ENCODE measurements at places on chromosomes 5 and 9.

DNA sequence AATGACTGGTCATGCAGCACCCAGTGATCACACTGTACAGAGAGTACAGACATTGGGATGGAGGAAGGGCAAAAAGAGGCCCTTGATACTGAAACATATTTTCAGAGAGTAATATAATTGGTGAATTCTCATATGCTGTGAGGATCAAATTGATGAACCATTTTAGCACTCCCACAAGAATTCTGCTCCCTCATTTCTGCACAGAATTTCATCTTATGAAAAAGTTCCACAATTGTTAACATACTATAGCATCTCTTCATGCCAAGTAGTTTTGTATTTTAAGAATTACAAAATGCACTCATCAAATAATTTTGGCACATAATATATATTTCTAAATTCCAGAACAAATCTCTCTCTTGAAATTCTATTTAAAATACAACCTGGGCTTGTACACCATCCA, 351.2 kb downstream of the PDE4D start:
- no peak for DNase-seq

- no peak for DNase-seq
Observed at GRCh38 chr9:37163299-37163698, 42.9 kb downstream of the ZCCHC7 start.

GRCh38 chr5:58013542-58014258, 446.2 kb downstream of the PLK2 start:
- no peak for DNase-seq

- DNase-seq = peak; percentile 18
Observed at GRCh38 chr5:73792687-73793320, 166.8 kb downstream of the ARHGEF28 start.

GRCh38 chr9:32706004-32706724, 70.7 kb upstream of the TAF1L start:
- no peak for DNase-seq

DNA sequence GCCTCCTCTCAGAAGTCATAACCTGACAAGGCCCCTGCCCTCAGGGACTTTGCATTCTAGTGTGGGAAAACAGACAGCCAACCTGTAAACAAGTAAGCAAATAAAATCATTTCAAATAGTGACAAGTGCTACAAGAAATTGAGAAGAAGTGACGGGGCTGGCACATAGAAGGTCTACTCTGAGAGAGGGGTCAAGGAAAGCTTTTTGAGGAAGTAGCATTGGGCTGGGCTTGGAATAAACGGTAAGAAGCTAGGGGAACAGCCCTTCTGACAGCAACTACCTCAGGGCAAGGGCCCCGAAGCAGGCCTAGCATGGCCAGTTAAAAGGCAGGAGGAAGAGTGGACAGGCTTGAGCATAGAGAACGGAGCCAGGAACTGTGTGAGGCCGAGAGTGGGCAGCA, 4.8 kb upstream of the SLC2A8 start:
- DNase-seq = no peak

DNA sequence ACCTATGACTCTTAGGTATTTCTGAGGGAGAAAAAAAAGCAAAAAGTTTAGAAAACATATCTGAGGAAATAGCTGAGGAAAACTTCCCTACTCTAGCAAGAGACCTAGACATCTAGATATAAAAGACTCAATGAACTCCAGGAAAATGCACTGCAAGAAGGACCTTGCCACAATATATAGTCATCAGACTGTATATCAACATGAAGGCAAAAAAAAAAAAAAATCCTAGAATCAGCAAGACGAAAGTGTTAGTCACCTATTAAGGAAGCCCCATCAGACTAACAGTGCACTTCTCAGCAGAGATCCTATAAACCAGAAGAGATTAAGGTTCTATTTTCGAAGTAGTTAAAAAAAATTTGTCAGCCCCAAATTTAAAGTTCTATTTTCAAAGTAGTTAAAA, 166.2 kb downstream of the TMEM38B start:
- no peak for DNase-seq

- DNase-seq = no peak
Observed at GRCh38 chr5:54601411-54602230, 84.1 kb downstream of the SNX18 start.

GRCh38 chr5:10724781-10725507, 36.1 kb downstream of the DAP start:
- DNase-seq = no peak

DNA sequence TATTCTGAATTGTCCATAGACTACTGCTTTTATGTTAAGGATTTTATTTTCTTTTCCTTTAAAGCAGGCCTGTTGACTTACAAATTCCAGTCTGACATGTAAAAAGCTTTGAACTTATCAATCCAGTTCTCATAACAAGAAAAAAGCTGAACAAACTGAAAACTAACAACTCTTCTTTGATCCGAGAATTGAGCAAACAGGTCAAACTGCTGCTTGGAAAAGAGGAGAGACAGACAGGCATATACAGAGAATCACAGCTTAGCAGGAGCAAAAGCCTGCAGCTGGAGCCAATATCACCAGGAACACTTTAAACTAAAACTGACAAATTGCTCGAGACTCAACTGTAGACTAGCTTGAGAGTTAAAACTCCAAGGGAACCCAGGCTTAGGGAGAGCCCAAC, 85.8 kb downstream of the HINT1 start:
- DNase-seq = no peak

GRCh38 chr9:36138496-36138895, 2.0 kb downstream of the GLIPR2 start:
- no peak for DNase-seq

GRCh38 chr9:134240361-134240760, 76.0 kb upstream of the RNU6ATAC start:
- no peak for DNase-seq

DNA sequence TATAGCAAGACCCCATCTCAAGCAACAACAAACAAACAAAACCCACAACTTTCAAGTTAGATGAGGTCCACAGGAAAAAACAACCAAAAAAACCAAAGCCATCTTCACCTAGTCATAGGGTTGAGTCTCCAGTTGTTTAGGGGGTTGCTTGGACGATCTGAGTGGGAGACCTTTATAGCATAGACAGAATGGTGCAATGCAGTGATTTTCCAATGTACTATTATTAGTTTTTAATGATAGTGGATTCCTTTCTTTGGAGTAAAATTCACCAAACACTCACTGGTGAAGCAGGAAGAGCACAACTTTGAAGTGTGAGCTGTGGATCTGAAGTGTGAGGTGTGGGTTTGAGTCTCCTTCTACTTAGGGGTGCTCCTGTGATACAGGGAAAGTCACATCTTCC, 67.0 kb upstream of the KLF9 start:
- no peak for DNase-seq

GRCh38 chr9:93295031-93295430, 111.1 kb downstream of the WNK2 start:
- DNase-seq = no peak

DNA sequence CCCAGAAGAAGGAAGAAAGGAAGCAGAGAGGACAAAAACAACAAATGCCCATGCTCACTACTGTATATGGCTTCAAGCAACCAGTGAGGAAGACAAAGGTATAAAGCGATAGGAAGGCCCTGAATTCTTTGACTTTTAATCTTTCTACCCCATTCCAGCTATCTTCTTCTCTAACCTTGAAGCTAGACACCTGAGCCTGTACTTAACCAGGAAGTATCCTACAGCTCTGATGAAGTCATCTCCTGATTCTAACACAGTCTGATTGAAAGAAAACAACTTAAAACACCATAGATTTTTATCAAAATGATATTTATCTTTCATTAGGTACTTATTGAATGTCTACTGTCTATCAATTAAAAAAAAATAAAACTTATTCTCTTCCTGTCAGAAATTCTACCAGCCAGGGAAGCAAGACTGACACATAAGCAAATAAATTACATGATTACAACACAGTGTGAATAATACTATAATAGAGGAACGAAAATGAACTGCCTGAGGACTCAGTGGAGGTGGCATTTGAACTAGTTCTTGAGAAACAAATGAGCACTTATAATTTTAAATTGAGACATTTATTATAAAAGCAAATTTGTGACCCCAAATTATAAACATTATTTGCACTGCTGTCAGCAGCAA, 123.3 kb upstream of the ELL2 start:
- no peak for DNase-seq

DNA sequence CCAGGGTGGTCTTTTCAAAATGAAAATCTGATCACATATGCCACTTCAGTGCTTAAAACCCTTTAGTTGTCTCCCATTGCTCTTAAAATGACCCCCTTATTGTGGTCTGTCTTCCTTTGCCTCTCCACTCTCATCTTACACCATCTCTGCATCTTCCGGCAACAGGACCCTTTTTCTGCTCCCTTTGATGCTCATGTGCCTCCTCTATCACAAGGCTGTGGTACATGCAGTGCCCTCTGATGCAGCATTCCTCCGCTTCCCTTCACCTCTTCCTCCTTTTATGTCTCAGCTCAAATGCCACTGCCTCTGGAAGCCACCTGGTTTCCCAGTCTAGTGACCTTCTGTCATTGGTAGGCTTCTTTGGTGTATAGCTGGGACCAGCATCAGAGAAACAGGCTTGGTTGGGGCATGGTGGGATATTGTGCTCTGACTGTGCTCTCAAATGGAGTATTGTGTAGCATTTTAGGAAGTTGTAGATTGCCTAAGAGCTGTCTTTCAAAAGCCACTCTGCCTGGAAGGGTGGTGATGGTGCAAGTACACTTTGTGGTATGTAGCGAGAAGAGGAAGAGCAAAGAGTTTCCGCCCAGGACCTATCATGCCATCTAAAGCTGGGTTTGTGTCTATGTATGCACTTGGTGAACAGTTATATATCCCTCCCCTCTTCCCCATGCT, 28.1 kb downstream of the ARHGAP26 start:
- no peak for DNase-seq

DNA sequence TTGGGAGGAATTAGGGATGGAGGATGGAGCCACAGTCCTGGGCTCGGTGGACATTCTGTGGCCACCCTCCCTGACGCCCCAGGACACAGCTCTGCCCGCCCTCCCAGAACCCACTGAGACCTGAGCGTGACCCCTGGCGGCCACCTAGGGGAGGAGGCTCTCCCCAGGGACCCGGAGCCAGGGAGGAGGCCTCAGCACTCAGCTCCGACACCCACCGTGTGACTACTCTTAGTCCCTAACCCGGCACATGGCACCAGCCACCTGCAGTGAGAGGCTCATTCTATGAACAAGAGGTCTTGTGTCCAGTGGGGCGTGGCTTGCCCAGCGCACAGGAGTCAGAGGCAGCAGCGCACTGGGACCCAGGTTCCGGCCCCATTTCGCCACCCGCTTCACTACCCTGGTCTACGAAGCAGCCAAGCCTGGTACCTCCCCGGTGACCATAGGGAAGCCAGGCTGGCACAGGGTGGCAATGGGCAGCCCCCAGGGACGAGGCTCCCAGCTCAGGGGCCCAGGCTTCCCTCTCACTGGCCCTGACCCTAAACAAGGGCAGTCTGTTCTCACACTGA, 10.2 kb downstream of the SARDH start:
- no peak for DNase-seq

GRCh38 chr9:110578575-110579033, 937 bp downstream of the SVEP1 start:
- no peak for DNase-seq

DNA sequence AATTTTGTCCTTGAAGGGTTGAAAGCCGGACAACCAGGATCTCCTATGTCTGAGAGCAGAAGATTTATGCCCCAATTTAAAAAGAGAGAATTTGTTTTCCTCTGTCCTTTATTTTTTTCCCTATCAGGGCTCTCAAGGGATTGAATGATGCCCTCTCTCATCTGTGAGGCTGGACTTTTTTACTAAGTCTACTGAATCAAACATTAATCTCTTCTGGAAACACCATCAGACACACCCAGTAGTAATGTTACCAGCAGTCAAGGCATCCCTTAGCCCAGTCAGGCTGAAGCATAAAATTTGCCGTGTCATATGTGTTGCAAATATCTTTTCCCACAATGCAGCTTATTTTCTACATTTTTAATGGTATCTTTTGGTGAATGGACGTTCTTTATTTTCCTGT, 1497.9 kb downstream of the MAT2B start:
- no peak for DNase-seq

- DNase-seq = no peak
Observed at GRCh38 chr9:128085943-128086342, 17.9 kb downstream of the SLC25A25 start.

DNA sequence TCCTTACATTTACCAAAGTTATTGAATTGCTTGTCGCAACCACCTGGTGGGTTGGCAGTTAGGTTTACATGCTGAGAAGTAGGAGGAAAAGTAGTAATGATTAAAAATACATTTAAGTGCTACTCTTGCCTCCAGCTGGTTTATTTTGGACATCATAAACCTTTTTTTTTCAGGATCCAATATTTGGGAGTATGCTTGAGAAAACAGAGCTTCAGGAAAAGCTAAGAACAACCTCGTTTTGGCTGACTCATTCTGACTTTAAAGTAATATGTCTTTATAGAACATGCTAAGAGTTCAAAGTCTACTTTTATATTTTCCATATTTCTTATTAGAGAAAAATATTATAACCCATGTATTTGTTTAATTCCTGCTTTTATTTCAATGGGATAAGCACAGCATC, 41.7 kb upstream of the BNC2 start:
- DNase-seq = no peak

DNA sequence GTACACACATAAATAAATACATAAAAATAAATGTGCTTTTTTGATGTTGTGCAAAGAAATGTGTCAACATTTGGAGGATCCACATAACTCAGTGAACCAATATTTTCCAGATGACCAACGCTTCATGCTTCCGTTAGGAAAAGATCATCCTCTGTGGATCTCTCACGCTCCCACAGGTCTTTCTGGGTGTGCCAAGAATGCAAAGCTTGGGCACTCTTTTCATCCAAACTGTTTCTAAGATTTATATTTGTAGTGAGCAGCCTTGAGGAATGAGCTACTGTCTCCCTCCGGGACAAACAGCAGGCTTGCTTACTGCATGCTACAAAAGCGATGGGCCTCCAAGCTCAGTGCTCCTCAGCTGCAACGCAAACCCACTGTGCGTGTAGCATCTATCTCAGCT, 46.2 kb upstream of the RUFY1 start:
- no peak for DNase-seq

- no peak for DNase-seq
Observed at GRCh38 chr9:90569511-90569910, 73.1 kb downstream of the DIRAS2 start.

- no peak for DNase-seq
Observed at GRCh38 chr9:136112541-136112940, 6.1 kb downstream of the TMEM250 start.

DNA sequence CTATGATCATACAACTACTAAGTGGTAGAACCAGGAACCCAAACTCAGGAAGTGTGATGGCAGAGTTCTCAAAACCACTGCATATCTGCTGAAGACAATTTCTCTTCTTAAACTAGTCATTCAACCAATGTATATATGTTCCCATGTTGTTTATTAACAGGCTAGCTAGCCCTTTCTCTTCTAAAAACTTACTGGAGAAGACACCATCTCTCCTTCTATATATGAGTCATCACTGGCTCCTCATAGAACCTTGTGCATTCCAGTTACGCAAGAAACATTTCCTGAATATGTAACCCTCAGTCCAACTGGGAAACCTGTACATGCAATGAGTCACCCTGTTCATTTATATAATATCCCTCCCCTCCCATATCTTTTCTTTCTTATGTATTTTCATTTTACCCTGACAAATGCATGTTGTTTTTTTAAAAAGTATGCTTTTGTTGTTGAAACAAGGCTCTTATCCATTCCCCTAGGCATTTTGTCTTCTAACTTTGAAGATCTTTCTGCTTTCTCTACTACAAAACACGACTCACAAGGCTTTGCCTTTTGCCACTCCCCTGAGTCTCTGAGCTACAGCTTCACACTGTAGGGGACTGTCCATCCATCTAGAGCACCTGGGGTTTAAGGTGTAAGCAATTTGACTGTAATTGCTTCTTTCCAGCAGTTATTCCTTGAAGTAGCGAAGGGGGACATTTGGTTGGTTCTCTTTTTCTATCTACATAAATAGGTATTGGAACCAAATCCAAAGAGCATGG, 119.5 kb downstream of the ANXA1 start:
- peak; percentile 8 for DNase-seq

- DNase-seq = no peak
Observed at GRCh38 chr9:105507096-105507790, 50.7 kb upstream of the FKTN start.
